H54 (cell line): ENCODE measurements at places on chromosomes 5 and 9.

DNA sequence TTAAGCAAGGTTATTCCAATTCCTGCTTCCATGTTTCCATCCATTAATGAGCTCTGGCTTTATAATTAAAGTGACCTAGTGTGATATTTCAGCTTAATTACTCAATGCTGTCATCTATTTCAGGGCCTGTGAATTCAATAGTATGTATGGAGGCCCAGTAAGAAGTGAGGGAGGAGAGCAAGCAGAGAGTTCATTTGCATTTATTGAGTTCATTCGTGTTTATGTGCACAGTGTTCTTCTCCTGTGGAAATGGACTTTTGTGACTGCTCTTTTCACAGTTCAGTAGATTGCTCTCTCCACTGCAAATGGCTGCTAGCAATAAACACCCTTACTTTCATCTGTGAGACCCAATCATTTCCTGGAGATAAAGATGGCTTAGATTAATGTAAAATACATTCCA, 130.9 kb downstream of the CEMIP2 start:
- no peak for DNase-seq

- DNase-seq, result no peak
Measured at GRCh38 chr9:134323741-134324358, 2.4 kb upstream of the RXRA start.

GRCh38 chr5:178439493-178440180, 150.6 kb downstream of the COL23A1 start:
- no peak for DNase-seq

GRCh38 chr9:21251638-21252037, 11.8 kb upstream of the IFNA14 start:
- no peak for DNase-seq

GRCh38 chr5:12885018-12885417, 980.8 kb upstream of the CTNND2 start:
- no peak for DNase-seq

- DNase-seq, result no peak
Measured at GRCh38 chr5:139745800-139746690, 49.6 kb upstream of the PSD2 start.

DNA sequence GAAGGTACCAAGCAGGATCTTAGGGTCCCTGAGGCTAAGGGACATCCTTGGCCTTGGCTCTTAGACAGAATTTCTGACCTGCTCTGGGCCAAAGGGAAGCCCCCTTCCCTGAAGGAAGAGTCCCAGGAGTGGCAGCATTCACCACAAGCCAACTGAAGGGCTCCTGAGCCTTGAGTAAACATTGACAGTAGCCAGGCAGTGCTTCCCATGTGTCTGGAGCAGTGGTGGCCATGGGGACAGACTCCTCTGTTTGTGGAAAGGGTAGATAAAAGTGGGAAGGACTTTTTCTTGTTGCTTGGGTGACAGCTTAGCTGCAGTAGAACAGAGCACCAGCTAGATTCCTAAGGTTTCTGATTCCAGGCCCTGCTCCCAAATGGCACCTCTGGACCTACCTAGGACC, 61.4 kb upstream of the VLDLR start:
- DNase-seq, result no peak

- DNase-seq, result no peak
Measured at GRCh38 chr9:131740898-131741297, 1.0 kb upstream of the RAPGEF1 start.

- DNase-seq, result no peak
Measured at GRCh38 chr9:4983601-4984165, 1.4 kb upstream of the JAK2 start.

- DNase-seq, result no peak
Measured at GRCh38 chr5:124920909-124921666, 174.6 kb upstream of the ZNF608 start.

DNA sequence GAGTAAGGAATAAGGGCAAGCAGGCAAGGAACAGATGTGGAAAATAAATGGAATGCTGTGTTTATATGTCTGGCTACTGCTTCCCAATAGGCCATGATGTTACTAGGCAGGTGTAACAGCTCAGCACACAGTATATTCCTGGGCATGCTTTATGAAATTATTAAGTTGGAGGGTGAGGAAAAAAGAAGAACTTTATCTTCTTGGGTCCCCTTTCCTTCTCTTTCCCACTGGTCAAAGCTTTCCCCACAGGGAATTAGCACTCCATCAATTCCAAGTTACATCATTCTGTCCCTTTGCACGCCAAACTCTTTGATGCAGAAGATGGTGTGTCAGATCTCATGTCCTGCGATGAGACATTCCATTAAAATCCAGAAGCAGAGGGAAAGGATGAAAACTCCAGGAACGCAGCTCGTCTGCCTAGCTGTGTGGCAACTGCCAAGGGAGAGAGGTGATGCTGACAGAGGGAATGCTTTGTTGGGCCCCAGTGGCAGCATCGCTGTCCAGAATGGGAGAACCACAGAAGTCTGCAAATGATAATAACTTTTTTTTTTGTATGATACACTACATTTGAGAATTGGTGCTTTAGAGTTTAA, 447.3 kb upstream of the ARRDC3 start:
- DNase-seq, result no peak

DNA sequence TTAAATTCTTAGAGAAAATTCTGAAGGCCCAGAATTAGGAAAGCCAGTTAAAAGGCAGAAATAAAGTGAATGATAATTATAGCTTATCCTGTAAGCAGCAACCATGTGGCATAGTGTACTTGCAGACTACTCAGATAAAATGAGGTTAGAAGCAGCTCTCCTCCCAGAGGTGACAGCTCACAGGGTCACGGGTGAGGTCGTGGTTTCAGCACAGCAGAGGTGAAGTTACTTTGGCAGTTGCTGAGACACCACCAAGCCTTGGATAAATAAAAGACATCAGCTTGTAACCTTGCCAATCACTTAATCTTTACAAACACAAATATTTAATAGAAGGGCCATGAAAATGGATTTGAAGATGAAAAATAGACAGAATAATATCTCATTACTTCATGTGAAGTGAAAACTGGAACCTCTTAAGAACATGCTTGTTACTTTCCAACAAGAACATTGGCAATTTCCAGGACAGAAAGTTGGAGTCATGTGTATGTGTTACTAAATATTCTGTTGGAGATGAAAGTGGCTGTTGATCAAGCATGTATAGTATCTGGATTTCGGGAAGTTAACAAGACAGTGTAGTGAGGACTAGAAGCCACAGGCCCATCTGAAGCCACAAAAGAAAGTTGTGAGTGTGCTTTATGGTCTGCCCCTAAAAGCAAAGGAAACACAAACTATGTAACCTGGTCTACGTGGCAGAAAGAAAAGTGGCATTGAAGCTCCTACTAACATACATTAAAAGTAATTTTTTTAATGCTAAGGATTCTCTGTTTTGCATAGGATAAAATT, 134.4 kb downstream of the ERCC6L2 start:
- no peak for DNase-seq

DNA sequence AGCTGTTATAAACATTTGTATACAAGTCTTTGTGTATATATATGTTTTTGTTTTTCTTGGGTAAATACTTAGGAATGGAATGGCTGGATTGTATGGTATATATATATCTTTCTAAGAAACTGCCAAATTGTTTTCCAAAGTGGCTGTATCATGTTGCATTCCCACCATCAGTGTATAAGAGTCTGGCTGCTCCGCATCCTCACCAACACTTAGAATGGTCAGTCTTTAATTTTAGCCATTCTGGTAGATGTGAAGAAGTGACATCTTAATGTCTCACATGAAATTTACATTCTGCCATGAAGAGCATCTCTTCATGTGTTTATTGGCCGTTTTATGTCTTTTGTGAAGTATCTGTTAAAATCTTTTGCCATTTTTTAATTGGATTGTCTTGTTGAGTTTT, 31.9 kb downstream of the GALNT10 start:
- no peak for DNase-seq

DNA sequence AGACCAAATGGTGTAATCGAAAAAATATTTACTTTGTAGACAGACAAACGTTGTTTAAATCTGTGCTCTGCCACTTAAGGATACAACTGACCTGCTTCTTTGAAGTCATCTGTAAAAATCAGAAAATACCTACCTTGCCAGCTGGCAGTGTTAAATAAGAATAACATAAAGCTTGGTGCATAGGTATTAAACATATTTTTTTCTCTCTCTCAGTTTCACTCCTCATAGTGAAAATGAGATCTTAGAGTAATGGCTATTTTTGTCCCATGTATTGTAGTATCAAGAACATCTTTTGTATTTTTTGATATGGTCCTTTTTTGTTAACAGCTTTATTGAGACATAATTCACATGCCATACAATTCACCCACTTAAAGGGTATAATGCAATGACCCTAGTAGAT, 17.9 kb upstream of the RANBP17 start:
- no peak for DNase-seq

GRCh38 chr5:131230406-131230805, 33.4 kb upstream of the CDC42SE2 start:
- no peak for DNase-seq

GRCh38 chr5:172667786-172668593, 26.9 kb downstream of the NEURL1B start:
- DNase-seq, result no peak

DNA sequence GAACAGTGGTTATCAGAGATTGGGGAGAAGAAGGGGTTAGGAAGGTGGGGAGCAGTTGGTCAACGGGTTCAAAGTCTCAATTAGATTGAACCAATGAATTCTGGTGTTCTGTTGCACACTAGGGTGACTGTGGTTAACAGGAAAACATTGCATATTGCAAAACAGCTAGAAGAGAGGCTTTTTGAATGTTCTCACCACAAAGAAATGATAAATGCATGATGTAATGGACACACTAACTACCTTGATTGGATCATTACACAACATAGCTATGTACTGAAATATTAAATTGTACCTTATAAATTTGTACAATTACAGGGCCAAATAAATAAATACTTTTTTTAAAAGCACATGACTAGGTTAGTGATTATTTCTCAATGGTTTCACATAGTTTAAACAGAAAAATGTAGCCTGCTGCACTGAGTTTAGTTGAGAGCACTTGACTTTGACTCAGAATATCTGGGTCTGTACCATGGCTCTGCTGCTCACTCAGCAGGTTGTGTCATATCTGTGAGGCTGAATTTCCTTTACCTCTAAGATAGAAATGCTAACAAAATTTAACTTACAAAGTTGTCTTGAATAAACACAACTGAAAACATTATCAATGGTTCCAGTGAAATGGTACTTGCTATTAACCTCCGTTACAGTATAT, 30.4 kb downstream of the NUDT12 start:
- no peak for DNase-seq

- DNase-seq, result no peak
Measured at GRCh38 chr9:133954862-133955529, 37.1 kb downstream of the VAV2 start.

DNA sequence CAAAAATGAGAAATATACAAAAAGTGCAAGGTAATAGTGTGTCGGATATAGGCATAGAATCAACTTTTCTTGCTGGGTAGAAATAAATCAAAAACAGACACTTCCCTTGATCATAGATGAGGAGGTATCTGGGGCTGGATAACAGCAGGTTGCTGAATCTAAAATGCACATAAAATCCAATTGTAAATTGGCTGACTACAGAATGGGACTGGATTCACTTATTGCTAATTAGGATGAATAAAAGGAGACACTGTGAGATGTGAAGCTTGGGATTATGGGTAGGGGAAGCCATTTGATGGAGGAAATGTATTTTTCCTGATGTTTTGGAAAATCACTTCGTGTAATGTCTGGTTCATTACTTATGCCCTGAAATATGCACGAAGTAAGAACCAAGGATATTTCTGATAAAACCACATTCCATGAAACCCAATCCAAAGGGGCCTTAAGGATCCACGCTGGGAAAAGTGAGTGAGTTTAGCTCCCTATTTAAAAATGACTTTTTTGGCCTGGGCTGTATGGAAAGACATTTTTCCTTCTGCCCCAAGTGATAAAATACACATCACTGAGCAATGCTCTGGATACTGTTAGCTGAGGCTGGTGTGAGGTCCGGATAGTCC, 136.1 kb downstream of the MARCHF11 start:
- DNase-seq, result no peak

GRCh38 chr9:37324691-37325490, 97.6 kb upstream of the GRHPR start:
- DNase-seq, result no peak

GRCh38 chr5:1882337-1883119, at the start of gene IRX4:
Gene IRX4 (minus strand): TSS chr5:1882925. CDS start chr5:1882647, 278 bp downstream.
- DNase-seq, result no peak

DNA sequence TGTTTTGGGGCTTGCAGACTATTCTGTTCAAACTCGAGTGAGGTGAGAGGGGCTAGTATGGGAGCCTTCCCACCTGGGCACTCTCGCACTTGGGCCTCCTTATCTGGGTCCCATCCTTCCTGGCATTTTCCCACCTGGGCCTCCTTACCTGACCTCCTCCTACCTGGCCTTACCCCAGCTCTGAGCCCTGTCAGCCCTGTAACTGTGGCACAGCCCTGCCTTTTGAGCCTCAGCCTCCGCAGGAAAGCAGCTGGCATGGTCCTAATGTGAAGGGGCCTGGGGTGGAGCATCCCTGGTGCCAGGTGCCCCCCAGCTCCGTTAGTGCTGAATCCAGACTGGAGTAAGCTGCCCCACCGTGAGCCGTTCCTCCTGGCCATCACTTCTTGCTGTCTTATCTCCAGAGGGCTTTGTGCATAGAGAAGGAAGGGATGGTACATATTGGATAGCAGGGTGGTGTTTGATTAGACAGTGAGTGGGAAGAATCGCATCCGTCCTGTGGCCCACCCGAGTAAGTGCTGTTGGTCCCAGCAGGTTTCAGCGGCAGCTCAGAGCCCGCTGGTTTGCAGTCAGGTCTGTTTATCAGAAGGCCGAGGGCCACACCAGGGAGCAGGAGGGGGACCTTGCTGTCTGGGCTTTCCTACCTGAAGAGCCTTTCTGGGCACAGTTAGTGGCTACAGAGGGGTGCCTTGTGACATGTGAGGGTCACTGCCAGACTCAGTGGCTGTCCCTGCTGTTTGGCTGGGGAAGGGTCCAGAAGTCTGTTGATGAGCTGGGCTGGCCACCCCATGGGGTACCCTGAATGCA, 76.5 kb downstream of the WNK2 start:
- no peak for DNase-seq

GRCh38 chr9:121703014-121703734, 51.7 kb downstream of the DAB2IP start:
- no peak for DNase-seq

DNA sequence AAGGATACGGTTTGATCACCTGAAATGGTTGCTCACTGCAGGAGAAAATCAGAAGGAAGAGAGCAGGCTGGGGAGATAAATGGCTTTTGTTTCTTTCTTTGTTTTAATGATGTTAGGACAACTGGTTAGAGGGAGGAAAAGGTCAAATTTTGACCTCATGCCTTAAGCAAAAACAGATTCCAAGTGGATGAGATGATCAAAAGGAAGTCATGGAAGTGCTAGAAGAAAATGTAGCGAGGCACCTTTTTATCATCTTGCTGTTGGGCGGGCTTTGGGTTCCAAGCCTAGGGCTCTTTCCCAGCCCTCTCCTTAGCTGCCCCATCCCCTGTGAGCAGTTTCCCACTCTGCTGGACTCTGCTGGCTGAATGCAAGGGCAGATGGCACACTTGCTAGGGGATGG, 127.9 kb downstream of the ADAMTS2 start:
- DNase-seq, result no peak

DNA sequence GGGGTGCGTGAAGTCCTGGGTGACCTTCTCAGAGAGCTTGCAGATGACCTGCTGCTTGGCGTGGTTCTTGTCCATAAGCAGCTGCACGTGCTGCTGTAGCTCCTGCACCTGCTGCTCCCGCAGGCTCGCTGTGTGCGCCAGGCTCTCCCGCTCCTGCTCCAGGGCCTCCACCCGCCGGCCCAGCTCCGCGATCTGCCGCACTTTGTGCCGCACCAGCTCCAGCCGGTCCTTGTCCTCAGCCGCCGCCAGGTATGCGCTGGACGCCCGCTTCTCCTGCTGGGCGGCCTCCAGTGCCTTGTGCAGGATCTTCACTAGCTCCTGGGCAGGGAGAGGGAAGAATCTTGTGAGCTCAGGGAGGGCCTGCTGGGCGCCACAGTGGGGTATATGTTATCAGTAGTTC, 28.5 kb upstream of the CORO2A start:
- DNase-seq, result no peak
